Posterior cingulate gyrus (tissue), 11 donors: ENCODE measurements at places on chromosomes 16 and 17.
A peak's percentile ranks its signal among the peaks of the same experiment; 100 is the strongest.

GRCh38 chr17:82235775-82236141 is 6.9 kb downstream of the SLC16A3 start:
- DNase-seq: no peak

GRCh38 chr16:58684354-58685083 is at the start of gene SLC38A7:
Gene SLC38A7, minus strand, starts transcription at chr16:58684770. Its CDS starts 4,644 bp downstream, at chr16:58680126.
- peak; percentile 89 for DNase-seq

DNA sequence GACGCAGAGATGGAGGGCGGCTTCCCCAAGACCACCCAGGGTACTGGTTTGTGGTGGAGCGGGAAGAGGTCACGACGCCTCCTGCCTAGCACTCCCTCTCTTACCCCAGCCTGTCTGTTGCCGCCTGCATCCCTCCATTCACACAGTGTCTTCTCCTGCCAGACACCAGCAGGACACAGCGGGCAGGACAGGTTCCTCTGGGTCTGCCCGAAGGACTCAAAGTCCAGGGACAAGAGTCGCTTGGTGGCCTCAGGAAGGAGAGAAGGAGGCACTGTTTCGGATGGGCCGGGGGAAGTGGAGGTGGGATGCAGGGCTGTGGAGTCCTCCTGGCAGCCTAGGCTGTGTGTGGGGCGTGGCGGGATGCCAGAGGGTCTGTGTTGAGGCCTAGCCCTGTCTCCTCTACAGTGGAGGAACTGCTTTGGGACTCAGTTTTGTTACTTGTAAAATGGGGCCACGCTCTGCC is 19.6 kb upstream of the TNS4 start:
- no peak for DNase-seq

- no peak for DNase-seq
Measured at GRCh38 chr17:60352071-60352470, 39.9 kb downstream of the USP32 start.

DNA sequence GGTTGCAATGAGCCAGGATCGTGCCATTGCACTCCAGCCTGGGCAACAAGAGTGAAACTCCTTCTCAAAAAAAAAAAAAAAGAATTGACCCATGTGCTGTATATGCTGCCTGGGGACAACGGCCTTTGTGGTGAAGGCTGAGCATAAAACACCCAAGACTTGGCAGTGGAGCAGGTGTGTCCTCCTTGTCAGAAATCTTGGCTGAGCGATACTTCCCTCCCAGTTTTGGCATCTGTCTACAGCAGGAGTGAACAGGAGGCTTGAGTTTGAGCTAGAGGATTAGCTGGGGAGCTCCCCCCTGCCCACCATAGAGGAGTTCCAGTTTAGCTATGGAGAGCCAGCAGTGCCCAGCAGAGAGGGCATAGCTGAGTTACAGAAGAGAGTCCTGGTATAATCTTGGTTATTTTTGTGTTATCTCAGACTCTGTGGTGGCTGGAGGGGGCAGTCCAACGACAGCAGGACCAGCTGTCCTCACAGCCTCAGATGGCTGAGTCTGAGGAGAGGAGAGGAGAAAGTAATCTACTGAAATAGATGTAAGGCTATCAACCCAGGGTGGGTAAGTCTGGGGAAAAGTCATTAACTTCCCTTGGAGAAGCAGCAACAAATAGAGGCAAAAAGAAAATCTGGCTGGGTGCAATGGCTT is 18.4 kb downstream of the SP2 start:
- no peak for DNase-seq
